ENCODE measurements at places on chromosomes 12 and 14. TPM values are rescaled to one million over a fixed set of nuclear protein-coding genes. Genes with fewer than 3 reads are reported as not detected.

CCDC38 gene
- not detected for total RNA-seq

STXBP6 gene
- total RNA-seq, result 4.9 TPM

ACVRL1 gene
- 680 TPM for total RNA-seq

PRICKLE1 gene
- 11.6 TPM for total RNA-seq

GUCY2C gene
- total RNA-seq, result not detected

SOS2 gene
- total RNA-seq, result 37.4 TPM

KLRD1 gene
- total RNA-seq, result 0.19 TPM

OTX2 gene
- total RNA-seq, result not detected

NKX2-1 gene
- not detected for total RNA-seq

KRT81 gene
- total RNA-seq, result not detected

SERPINA12 gene
- not detected for total RNA-seq

TEX52 gene
- not detected for total RNA-seq

ANKRD33 gene
- 0.19 TPM for total RNA-seq

IFNG-AS1 gene
- total RNA-seq, result not detected

HOXC6 gene
- total RNA-seq, result 0.05 TPM

MSI1 gene
- not detected for total RNA-seq

CIROP gene
- total RNA-seq, result not detected

DENND5B gene
- 12.1 TPM for total RNA-seq

PTCSC3 gene
- not detected for total RNA-seq

CPNE6 gene
- not detected for total RNA-seq

NTF3 gene
- 0.34 TPM for total RNA-seq

KRT83 gene
- not detected for total RNA-seq

C14orf119 gene
- 52.2 TPM for total RNA-seq

BBOF1 gene
- 1.3 TPM for total RNA-seq

DPPA3 gene
- total RNA-seq, result not detected

GABARAPL1 gene
- total RNA-seq, result 88.2 TPM

ACOT4 gene
- total RNA-seq, result 0.34 TPM

STAB2 gene
- 4.6 TPM for total RNA-seq

CYP27B1 gene
- total RNA-seq, result 0.47 TPM

CRIP2 gene
- 265 TPM for total RNA-seq

FOXM1 gene
- total RNA-seq, result 32.9 TPM

MIA2 gene
- total RNA-seq, result 21.2 TPM

PRH2 gene
- total RNA-seq, result not detected

SYNDIG1L gene
- not detected for total RNA-seq

CFAP251 gene
- 2.9 TPM for total RNA-seq

AQP5 gene
- 0.47 TPM for total RNA-seq

LRFN5 gene
- not detected for total RNA-seq

FSCB gene
- total RNA-seq, result not detected

PRPH gene
- total RNA-seq, result not detected

NANOG gene
- not detected for total RNA-seq

WSCD2 gene
- not detected for total RNA-seq

PAX9 gene
- total RNA-seq, result not detected

MOK gene
- total RNA-seq, result 2.7 TPM

SLCO1C1 gene
- not detected for total RNA-seq

CLEC1B gene
- total RNA-seq, result not detected

GPRC5D gene
- total RNA-seq, result not detected

DBX2 gene
- not detected for total RNA-seq

ALKBH2 gene
- total RNA-seq, result 8.0 TPM

FGF23 gene
- total RNA-seq, result not detected
